Esophagus muscularis mucosa (tissue), 4 donors: ENCODE measurements at places on chromosomes 2 and 18. TPM values are rescaled to one million over a fixed set of nuclear protein-coding genes. Genes with fewer than 3 reads are reported as not detected.

DNA sequence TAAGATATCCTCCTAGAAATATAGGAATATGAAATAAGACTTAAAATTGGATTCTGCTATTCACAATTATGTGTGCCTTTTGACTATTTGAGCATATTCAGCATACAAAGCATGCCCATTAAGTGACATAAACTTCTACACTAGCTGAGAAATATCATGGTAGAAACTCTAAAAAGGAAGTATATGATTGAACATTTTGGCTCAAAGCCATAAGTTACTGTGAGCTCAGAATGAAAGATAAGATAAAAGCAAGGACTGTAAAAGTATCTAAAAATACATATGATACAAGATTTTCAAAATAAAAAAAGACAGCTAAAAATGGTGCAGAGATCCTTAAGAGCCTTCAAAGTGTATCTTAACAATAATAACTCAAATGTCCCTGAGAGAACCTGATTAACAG is 340.5 kb upstream of the SLC39A10 start:
- no peak for DNase-seq
- H3K36me3 ChIP-seq, result no peaks in the 10 kb centered on the region
- H3K27me3 ChIP-seq, result no peaks in the 10 kb centered on the region
- no peaks in the 10 kb centered on the region for H3K4me1 ChIP-seq
- H3K27ac ChIP-seq, result no peak overlapping the region

The TLK1 gene
- total RNA-seq, result 27.9 TPM

- H3K4me3 ChIP-seq, result no peak overlapping the region
- no peaks in the 10 kb centered on the region for H3K4me1 ChIP-seq
- no peaks in the 10 kb centered on the region for H3K36me3 ChIP-seq
- no peak for DNase-seq
- H3K27ac ChIP-seq, result no peak overlapping the region
Observed at GRCh38 chr2:8505311-8505920, 176.4 kb upstream of the ID2 start.

- H3K4me1 ChIP-seq, result peaks cover 8% of the 10 kb centered on the region
- no peaks in the 10 kb centered on the region for H3K27me3 ChIP-seq
- peak overlapping the region; percentile 58 for H3K27ac ChIP-seq
- H3K4me3 ChIP-seq, result no peak overlapping the region
- no peak for DNase-seq
- no peaks in the 10 kb centered on the region for H3K36me3 ChIP-seq
Observed at GRCh38 chr18:58992301-58993231, 127.9 kb downstream of the ZNF532 start.

DNA sequence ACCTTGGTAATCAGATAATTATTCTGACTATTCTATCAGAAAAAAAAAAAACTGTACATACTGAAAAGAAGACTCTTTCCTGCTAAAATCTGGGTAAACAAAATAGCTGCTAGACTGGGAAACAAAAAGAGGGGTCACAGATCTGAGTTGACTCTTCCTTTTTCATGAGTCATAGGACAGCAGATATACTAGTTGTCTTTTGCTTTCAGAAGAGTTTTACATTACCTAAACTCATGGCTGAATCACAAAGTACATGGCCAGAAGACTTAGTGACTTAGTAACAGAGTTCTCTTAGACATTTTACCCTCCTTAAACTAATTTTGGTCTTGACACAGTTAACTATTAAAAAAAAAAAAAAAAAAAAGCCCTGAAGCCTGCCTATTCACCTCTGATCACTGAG is 834.0 kb upstream of the FSHR start:
- no peak overlapping the region for H3K27ac ChIP-seq
- no peaks in the 10 kb centered on the region for H3K27me3 ChIP-seq
- no peak for DNase-seq

DNA sequence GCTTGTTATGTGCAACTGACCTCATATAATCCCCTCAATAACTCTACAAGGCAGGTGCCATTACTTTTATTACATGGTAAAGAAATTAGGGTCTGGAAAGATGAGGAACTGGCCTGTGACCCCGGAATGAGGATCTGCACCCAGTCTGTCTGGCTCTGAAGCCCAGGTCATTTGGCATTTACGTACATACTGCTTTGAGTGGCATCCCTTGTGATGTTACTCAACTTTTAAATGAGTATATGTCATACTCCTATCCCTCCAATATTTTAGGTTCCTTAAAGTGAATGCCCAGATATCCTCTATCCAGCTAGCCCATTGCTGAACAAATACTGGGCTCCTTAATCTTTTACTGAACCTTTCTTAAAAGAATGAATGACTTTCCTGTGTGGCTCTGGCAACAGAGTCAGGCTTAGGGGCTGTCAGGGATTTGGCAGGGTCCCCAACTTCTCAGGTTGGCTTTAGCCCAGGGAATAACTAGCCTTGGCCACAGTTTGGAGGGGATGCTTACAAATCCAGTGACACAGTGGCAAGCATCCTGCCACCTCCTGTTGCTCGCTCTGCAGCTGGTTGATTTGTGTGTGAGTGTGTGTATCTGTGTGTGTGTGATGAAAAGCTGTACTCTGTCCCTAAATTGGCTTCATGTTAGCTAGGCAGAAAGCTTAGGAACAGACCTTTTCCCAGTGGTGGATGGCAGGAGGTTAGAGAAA is 3.4 kb upstream of the CXCR4 start:
- H3K4me3 ChIP-seq, result no peak overlapping the region
- peaks cover 21% of the 10 kb centered on the region for H3K4me1 ChIP-seq
- no peaks in the 10 kb centered on the region for H3K36me3 ChIP-seq
- no peak for DNase-seq

GRCh38 chr2:4898706-4899105 is 793.5 kb upstream of the SOX11 start:
- no peak overlapping the region for H3K27ac ChIP-seq
- H3K27me3 ChIP-seq, result no peaks in the 10 kb centered on the region
- H3K36me3 ChIP-seq, result no peaks in the 10 kb centered on the region
- H3K4me3 ChIP-seq, result no peak overlapping the region
- no peak for DNase-seq
- H3K4me1 ChIP-seq, result no peaks in the 10 kb centered on the region

DNA sequence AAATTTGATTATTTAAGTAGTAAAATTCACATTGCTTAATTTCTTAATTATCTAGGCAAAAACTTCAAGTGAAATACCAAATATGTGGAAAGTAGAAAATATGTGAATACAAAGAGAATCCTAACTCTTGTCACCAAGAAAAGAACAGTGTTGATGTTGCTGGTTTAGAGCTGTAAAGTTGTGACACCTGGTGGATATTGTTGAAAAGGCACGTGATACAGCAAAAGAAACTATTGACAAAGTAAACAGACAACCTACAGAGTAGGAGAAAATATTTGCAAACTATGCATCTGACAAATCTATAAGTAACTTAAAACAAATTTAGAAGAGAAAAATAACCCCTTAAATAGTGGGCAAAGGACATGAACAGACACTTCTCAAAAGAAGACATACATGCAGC is 25.6 kb upstream of the ZC3H15 start:
- no peak overlapping the region for H3K27ac ChIP-seq
- DNase-seq, result no peak
- H3K4me1 ChIP-seq, result no peaks in the 10 kb centered on the region
- no peak overlapping the region for H3K4me3 ChIP-seq

The DYNAP gene
- not detected for total RNA-seq

- no peak for DNase-seq
- no peak overlapping the region for H3K27ac ChIP-seq
- H3K27me3 ChIP-seq, result no peaks in the 10 kb centered on the region
- H3K36me3 ChIP-seq, result no peaks in the 10 kb centered on the region
Observed at GRCh38 chr2:161055289-161055688, 104.9 kb upstream of the TANK start.

DNA sequence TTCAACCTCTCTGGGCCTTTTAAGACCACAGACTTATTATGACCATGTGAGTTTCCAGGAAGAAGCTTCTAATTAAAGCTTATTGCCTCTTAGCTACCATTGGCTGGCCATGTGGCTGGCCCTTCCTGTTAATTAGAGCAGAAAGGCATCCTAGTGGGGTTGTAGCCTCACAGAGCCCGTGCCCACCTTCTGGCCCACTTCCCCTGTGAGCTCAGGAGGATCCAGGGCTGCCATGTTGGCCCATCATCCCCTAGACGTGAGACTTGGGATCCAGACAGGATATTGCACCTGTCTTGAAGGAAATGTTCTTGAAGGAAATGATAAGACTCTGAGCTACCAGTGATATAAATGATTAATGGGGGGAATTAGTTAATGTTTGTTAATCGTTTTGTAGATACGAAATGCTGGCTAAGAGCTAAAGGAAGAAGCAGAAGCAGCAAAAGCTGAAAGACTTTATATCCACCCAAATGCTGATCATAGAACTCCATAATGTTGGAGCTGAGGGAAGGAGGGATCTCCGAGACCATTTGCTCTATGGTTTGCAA is 255.4 kb downstream of the CLIP4 start:
- no peaks in the 10 kb centered on the region for H3K36me3 ChIP-seq
- no peak overlapping the region for H3K4me3 ChIP-seq
- H3K27ac ChIP-seq, result no peak overlapping the region
- H3K27me3 ChIP-seq, result no peaks in the 10 kb centered on the region
- H3K4me1 ChIP-seq, result no peaks in the 10 kb centered on the region

DNA sequence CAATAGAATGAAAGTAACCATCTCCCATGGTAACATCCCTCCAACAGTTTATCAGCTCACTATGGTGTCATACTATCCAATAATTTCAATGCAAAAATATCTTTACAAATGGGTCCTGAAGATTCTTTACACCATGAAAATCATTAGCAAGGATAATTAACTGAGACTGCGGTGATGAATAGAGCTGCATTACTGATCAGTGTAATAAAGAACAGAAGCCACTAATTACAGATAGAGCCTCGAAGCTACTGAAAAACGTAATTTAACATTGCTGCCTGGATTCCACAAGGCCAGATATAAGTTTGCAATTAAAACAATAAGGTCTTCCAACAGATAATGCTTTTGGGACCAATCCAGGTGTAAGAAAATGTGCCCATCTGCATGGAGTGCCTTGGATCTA is 1245.8 kb upstream of the SLC39A10 start:
- H3K4me1 ChIP-seq, result no peaks in the 10 kb centered on the region
- H3K27ac ChIP-seq, result no peak overlapping the region
- no peak for DNase-seq
- H3K27me3 ChIP-seq, result no peaks in the 10 kb centered on the region

GRCh38 chr2:68643011-68643873 is at the start of gene PROKR1:
TSS of gene PROKR1 (plus strand) at chr2:68643579. CDS start at chr2:68645822, 2,243 bp downstream.
- peaks cover 7% of the 10 kb centered on the region for H3K27me3 ChIP-seq
- H3K4me3 ChIP-seq, result peak within 1 kb of the TSS; percentile 60
- H3K4me1 ChIP-seq, result peaks cover 13% of the 10 kb centered on the region
- DNase-seq, result no peak

- peak overlapping the region; percentile 49 for H3K27ac ChIP-seq
- H3K36me3 ChIP-seq, result peaks cover 8% of the 10 kb centered on the region
- H3K4me3 ChIP-seq, result no peak overlapping the region
- H3K27me3 ChIP-seq, result no peaks in the 10 kb centered on the region
- peaks cover 75% of the 10 kb centered on the region for H3K4me1 ChIP-seq
- no peak for DNase-seq
Observed at GRCh38 chr2:48566592-48567310, 36.8 kb downstream of the STON1 start.
